ENCODE measurements at places on chromosomes 1 and 21.

GRCh38 chr1:218739426-218739825 is 394.3 kb downstream of the TGFB2 start:
- no peak for DNase-seq

DNA sequence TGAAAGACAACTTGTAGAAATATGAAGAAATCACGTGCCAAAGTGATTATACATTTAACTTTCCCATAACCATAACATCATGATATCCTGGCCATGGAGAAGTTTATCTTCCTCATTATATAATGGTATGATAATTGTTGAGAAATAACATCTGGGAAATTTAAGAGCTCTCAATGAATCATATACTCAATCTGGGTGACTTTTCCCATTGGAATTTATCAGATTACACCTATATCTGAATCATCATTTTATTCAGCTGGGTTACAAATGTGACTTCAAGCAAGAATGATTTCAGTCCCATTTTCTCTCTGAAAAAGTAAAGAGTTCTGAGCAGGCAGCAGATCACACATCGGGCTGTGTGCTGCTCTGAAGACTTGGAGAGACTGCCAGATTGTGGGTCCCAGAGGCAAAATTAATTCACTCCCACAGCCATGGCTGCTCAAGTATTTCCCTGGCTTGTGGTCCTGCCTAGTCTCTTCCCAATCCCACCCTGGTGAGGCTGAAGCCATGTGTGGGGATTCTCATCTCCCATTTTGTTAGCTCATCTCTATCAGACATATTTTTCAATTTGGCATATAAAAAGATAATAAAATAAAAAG is 278.0 kb downstream of the MRPL39 start:
- DNase-seq = no peak

DNA sequence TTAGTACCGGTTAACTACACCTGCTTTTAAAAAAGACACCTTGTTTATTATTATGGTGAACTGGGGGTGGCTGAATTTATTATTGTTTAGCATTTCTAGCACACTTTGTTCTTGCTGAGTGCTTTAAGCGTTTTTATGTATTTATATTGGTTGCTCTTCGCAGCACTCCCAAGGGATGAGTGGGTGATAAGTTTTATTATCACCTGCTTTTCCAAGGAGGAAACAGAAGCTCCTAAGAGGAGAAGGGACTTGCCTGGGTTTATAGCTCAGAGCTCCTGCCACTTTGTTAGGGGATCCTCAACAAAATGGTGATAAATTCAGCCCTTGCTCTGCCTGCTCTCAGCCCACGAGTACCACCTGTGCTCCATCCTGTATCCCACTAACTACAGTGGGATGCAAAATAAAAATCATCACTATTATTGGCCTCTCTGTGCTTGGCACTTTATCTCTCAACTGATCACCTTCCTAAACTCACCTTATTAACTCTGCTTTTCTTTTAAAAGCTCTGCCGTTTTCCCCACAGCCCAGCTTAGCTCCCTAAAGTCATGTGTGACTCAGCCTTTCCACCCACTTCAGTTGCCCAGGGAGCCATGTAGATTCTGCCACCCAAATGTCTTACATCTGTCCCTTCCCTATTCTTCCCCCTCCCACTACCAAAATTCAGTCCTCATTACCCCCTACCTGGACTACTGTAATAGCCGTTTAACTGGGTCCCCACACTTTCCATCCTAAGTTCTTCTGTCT is 44.5 kb downstream of the BCL9 start:
- DNase-seq = no peak

- DNase-seq = no peak
Observed at GRCh38 chr21:36716836-36717235, 17.9 kb downstream of the SIM2 start.

- no peak for DNase-seq
Observed at GRCh38 chr1:27570784-27571183, 33.2 kb downstream of the AHDC1 start.

DNA sequence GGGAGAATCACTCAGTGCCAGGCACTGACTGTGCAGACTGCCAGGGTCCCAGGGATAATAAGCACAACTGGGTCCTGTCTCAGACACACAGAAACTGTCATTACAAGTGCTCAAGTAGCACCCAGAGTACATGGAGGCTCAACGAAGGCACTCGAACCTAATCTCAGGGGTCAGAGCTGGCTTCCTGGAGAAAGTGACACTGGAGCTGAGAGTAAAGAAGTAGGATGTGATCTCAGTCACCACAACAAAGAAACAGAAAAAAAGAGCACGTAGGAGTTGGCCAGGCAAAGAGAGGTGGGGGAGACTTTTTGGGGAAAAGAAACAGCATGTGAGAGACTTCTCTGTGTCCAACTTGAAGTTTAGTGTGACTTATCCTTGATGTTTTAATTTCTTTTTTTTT is 1.3 kb downstream of the CATSPER4 start:
- no peak for DNase-seq

GRCh38 chr1:45491487-45492260 is 711 bp upstream of the TESK2 start:
- DNase-seq = no peak

- DNase-seq = no peak
Observed at GRCh38 chr1:2349806-2350205, 41.5 kb downstream of the MORN1 start.

DNA sequence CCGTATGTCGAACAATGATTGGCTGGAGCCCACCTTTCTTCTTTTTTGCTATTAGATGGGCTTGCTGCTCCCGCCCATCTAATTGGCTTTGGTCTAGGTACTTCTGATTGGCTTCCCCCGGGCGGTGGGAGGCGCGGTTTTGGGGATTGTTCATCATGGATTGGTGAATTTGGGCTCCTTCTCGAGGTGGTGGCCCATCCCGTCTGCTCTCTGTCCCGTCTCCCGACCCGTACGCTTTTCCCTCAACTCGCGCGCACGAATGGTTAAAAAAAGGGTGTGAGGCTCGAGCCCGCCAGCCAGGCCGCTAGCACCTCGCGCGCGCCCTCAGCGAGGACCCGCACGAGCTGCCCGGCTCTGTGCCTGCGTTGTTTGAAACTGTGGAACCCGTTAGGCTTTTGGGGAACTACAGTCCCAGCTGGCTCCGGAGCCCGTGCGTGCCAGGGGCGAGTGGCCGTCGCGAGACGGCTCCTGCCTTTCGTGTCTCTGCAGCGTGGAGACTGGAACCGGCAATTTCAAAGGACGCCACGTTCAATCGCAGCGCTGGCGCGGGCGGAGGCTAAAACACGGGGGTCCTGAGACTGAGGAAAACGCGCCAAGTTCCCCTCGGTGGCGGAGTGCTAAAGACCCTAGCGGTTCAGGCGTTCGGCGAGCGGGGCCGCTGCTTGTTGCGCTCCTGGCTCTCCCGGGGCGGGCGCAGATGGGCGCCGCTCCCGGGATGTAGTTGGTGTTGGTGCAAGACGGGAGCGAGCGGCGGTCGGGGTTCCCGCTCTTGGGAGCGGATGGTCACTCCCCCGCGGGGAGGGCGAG is at the start of gene USP1:
USP1 (plus strand) TSS at position 584 of the 807 bp plus-strand sequence. CDS start 2,819 bp downstream, outside the sequence.
- peak; percentile 100 for DNase-seq

DNA sequence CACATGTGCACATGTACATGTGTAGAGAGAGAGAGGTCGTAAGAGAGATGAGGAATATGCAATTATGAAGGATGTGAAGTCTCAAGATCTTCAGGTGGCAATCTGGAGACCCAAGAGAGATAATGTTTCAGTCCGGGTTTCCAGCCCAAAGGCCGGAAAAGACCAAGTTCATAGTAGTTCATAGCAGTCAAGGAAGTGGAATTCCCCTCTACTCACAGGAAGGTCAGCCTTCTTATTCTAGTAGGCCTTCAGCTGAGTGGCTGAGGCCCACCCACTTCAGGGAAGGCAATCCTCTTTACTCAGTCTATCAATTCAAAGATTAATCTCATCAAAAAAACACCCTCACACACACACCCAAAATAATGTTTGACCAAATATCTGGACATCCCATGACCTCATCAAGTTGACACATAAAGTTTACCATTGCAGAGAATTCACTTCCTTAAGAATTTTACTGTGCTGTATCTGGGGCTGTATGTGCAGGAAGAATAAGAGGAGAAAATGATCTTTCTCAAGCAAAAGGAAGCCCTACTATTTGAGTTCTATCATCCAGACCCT is 114.6 kb downstream of the TNFSF18 start:
- DNase-seq = no peak

DNA sequence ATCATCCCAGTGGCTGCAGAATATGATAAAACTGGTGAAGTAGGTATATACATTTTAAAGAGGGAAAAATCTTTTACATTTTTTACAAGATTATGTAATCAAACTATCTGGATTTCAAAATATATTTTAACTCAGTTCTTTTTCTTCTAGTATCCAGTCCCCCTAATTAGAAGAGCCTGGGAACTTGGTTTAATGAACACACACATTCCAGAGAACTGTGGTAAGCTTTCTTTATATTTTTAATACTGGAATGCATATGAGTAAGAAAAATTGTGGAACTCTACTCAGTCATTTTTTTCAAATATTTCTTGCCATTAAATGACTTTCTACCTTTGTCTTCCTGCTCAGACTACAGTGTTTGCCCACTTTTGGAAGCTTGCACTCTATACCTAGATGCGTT is 8.2 kb downstream of the ACADM start:
- no peak for DNase-seq

GRCh38 chr1:10634428-10635084 is 159.8 kb downstream of the PEX14 start:
- DNase-seq = no peak

DNA sequence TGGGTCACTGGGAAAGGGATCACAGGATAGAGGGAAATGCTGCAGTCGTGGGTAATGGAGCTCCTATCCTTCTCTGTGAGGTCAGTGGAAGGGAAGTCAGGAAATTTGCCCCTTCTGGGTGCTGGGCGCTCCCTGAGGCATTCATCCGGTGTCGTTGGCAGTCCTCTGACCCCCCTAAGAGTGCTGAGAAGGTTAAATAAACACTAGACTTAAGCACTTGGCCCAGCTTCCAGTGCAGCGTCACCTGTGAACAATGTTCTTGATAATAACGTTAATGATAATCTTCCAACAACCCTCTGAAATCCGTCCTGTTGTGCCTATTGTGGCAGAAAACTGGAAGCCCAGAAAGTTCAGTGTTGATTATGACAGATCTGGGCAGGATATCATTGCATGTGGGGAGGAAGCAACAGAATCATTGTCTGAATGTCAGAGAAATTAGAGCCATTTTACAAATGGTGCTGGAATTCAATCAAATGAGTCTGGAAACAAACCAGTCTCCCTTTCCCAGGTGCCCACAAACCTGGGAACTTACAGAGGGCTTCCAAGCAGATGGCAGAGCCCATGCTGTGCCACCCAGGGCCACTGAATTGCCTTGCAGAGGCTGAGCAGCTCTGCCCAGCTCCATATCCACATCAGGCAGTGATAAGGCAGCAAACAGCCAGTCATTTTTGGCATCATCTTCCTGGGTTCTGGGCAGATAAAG is 216.8 kb downstream of the KAZN start:
- no peak for DNase-seq

DNA sequence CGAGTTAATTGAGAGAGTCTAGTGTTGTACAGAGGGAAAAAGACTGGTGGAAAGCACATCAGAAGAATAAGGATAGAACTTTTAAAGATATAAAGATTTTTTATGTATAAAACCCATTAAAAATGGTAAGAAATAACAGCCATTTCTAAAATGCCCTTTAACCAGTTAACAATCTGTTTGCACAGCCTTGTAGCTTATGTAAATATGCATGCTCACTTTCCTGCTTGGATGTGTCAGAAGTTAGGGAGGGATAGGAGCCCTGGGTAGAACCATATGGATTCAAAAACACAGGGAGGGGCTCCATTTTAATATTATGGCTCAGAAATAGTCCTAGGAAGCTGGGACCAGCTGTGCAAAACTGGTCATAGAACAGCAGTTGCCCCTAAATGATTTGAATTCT is 4.5 kb upstream of the EDEM3 start:
- no peak for DNase-seq

All from T-helper 2 cell (primary cell).